ENCODE measurements at places on chromosomes 1 and 21.

DNA sequence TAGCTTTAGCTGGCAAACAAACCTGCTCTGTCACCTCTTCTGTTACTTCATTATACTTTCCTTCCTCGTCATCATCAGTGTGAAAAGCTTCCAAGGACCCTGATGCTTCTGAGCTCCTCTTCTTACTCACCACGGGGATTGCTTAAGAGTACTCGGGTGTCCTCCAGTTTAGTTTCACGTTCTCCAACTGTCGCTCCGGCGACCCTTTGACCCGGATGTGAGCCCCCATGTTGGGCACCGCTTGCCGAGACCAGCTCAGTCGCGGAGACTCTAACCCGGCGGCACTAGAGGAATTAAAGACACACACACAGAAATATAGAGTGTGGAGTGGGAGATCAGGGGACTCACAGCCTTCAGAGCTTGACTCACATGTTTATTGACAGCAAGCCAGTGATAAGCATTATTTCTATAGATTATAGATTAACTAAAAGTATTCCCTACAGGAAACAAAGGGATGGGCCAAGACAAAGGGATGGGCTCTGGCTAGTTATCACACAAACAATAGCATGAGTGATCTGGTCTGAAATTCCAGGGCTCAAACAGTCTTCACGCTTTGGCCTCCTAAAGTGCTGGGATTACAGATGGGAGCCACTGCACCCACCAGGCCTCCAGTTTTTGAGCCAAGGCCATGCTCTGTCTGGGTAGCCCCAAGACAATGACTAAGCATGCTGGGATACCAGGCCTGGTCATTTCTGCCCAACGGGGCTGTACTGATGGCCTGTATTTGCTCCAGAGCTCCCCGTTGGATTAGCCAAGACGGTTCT is 30.1 kb upstream of the ENO1 start:
- no peaks in the 10 kb centered on the region for H3K36me3 ChIP-seq
- H3K27ac ChIP-seq: no peak overlapping the region
- peaks cover 12% of the 10 kb centered on the region for H3K4me1 ChIP-seq
- H3K27me3 ChIP-seq: no peaks in the 10 kb centered on the region

- no peaks in the 10 kb centered on the region for H3K27me3 ChIP-seq
- no peak for DNase-seq
- H3K4me1 ChIP-seq: peaks cover 19% of the 10 kb centered on the region
- peak overlapping the region; percentile 18 for H3K27ac ChIP-seq
- H3K36me3 ChIP-seq: no peaks in the 10 kb centered on the region
- H3K4me3 ChIP-seq: no peak overlapping the region
These were observed 118.2 kb upstream of the HOOK1 start for GRCh38 chr1:59696421-59697115.

DNA sequence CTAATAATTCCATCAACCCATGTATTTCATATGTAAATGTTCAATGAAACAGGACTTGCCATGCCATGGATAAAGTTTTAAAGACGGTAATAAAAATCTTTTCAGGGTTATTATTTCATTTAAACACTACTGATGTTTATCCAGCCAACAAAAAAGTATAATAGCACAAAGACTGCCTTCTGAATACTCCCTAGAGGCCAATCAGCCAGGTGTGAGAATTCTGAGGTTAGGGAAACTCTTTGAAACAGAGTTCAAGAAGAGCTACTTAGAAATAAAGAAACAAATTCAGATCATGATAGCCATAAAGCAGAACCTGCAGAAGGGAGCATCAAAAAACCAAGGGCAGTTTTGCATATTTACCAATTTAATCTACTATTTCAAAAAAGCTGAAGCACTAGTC is 48.7 kb downstream of the AKT3 start:
- no peak overlapping the region for H3K27ac ChIP-seq
- no peak for DNase-seq
- no peaks in the 10 kb centered on the region for H3K4me1 ChIP-seq
- no peaks in the 10 kb centered on the region for H3K27me3 ChIP-seq

- no peak overlapping the region for H3K27ac ChIP-seq
- no peaks in the 10 kb centered on the region for H3K36me3 ChIP-seq
- no peak for DNase-seq
- H3K4me1 ChIP-seq: no peaks in the 10 kb centered on the region
- H3K4me3 ChIP-seq: no peak overlapping the region
These were observed 8.0 kb upstream of the SPOCD1 start for GRCh38 chr1:31823780-31824179.

DNA sequence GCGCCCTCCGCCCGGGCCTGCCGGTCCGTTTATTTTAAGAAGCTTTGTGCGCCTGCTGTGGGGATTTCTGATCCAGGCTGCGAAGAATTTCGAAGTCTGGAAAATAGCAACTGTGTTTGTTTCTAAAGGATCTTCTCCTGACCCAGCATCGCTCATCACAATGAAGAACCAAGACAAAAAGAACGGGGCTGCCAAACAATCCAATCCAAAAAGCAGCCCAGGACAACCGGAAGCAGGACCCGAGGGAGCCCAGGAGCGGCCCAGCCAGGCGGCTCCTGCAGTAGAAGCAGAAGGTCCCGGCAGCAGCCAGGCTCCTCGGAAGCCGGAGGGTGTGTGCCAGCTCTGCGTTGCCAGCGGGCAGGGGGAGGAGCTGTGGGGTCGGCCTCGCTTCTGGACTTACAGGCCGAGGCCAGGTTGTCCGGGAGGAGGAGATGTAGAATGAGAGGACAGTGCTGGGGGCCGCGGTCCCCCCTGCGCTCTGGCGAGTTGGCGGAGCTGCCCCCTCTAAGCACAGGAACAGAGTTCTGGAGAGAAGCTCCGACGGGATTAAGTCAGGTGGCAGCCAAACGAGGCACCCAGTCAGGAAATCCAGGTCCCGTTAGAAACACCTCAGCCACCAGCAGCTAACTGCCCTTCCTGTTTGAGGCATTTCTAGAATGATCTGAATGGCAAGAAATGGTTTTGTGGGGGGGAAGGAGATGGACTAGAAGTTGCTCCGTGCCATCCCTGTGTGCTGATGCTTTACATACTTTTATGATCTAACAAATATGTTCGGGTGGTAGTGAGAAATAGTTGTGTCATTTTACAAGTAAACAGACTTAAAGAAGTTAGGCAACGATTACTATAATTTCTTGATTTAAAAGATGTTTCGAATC is 948 bp downstream of the TXLNA start:
- H3K36me3 ChIP-seq: peaks cover 9% of the 10 kb centered on the region
- DNase-seq: no peak
- H3K27me3 ChIP-seq: no peaks in the 10 kb centered on the region
- peak overlapping the region; percentile 96 for H3K27ac ChIP-seq

GRCh38 chr1:214270097-214270650 is 10.8 kb upstream of the SMYD2 start:
- no peak for DNase-seq
- no peak overlapping the region for H3K4me3 ChIP-seq
- peaks cover 62% of the 10 kb centered on the region for H3K27me3 ChIP-seq
- no peak overlapping the region for H3K27ac ChIP-seq

DNA sequence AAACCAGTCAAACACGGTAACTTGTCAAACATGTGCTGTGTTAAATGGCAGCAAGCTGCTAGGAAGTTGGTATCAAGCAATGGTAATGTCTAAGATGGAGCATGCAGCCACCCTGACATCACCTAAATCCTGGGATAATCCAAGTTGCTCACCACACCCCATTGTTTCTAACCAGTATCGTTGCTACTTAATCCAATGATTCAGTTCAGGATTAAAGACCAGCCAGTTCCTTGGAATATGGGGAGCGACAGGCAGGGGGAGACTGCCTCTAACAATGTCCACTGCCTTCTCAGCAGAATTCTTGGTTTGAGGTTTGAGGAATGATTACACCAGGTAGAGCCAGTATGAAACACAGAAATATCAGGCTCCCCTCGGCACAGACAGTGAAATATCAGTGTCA is 122.1 kb upstream of the IFFO2 start:
- H3K36me3 ChIP-seq: peaks cover 33% of the 10 kb centered on the region
- H3K27ac ChIP-seq: peak overlapping the region; percentile 87
- DNase-seq: no peak
- no peak overlapping the region for H3K4me3 ChIP-seq
- peaks cover 38% of the 10 kb centered on the region for H3K4me1 ChIP-seq
- H3K27me3 ChIP-seq: no peaks in the 10 kb centered on the region

DNA sequence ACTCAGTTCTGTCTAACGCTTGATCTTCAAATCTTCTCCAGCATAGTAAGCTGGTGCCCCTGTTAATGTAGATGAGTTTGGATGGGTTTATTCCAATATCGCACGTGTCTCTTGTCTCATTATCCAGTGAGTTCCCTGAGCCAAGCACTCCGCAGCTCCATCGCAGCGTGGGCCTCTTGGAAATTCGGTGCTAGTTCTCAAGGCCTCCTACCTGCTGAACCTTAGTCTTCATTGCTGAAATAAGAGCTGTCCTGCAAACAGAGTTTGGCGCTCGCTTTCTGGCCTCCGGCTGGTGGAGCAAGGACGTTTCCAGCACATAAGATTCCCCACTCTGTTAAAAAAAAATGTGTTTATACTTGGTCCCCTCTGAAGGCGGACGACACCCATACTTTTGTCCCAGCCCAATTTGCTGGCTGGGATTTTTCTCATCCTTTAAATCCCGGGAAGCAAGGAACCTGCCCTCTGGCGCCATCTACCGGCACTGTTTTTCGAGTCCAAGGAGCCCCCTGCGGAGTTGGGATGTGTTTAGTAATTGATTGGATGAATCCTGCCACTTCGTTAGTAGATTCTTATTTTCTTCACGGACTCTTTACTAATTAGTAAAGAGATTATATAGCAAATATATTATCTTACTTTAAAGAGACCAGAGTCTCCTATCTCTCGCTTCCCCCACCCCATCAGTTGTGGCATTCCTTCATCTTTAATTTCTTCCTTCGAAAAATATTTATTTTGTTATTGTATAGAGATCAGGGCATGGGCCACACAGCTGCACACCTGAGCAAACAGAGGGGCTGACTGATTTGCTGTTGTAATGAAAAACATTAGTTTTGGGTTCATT is 14.7 kb downstream of the JUN start:
- H3K4me3 ChIP-seq: no peak overlapping the region
- H3K36me3 ChIP-seq: no peaks in the 10 kb centered on the region
- H3K27ac ChIP-seq: no peak overlapping the region
- H3K4me1 ChIP-seq: peaks cover 18% of the 10 kb centered on the region
- no peaks in the 10 kb centered on the region for H3K27me3 ChIP-seq

GRCh38 chr1:204837440-204838084 is 33.1 kb upstream of the NFASC start:
- DNase-seq: no peak
- no peaks in the 10 kb centered on the region for H3K36me3 ChIP-seq
- peaks cover 3% of the 10 kb centered on the region for H3K4me1 ChIP-seq
- H3K27ac ChIP-seq: no peak overlapping the region
- peaks cover 8% of the 10 kb centered on the region for H3K27me3 ChIP-seq

GRCh38 chr1:168116327-168116799 is 20.4 kb downstream of the GPR161 start:
- no peak overlapping the region for H3K4me3 ChIP-seq
- peak overlapping the region; percentile 36 for H3K27ac ChIP-seq
- DNase-seq: no peak
- peaks cover 5% of the 10 kb centered on the region for H3K36me3 ChIP-seq
- peaks cover 56% of the 10 kb centered on the region for H3K4me1 ChIP-seq

GRCh38 chr1:222653178-222653827 is 35.4 kb downstream of the MIA3 start:
- H3K27ac ChIP-seq: no peak overlapping the region
- peaks cover 16% of the 10 kb centered on the region for H3K36me3 ChIP-seq
- DNase-seq: no peak
- H3K4me1 ChIP-seq: no peaks in the 10 kb centered on the region

DNA sequence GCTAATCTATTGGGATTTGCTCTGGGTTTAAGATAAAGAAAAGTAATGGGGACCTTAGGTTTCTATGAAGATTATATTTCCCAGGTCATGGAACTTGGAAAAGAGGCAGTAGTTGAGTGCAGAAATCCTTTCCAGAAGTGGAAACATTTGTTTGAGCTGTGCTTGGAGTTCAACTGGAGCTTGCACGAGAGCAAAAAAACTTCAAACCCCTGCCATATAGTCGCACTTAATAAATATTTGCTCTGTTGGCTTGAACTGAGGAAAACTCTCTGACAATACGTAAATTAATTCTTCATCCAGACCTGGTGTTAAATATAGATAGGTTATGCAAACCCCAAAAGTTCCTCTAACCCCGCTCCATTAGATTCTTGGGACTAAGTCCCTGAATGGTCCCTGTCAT is 52.8 kb upstream of the COL24A1 start:
- H3K27me3 ChIP-seq: no peaks in the 10 kb centered on the region
- H3K4me3 ChIP-seq: no peak overlapping the region
- H3K36me3 ChIP-seq: no peaks in the 10 kb centered on the region
- no peak for DNase-seq
- H3K4me1 ChIP-seq: no peaks in the 10 kb centered on the region

DNA sequence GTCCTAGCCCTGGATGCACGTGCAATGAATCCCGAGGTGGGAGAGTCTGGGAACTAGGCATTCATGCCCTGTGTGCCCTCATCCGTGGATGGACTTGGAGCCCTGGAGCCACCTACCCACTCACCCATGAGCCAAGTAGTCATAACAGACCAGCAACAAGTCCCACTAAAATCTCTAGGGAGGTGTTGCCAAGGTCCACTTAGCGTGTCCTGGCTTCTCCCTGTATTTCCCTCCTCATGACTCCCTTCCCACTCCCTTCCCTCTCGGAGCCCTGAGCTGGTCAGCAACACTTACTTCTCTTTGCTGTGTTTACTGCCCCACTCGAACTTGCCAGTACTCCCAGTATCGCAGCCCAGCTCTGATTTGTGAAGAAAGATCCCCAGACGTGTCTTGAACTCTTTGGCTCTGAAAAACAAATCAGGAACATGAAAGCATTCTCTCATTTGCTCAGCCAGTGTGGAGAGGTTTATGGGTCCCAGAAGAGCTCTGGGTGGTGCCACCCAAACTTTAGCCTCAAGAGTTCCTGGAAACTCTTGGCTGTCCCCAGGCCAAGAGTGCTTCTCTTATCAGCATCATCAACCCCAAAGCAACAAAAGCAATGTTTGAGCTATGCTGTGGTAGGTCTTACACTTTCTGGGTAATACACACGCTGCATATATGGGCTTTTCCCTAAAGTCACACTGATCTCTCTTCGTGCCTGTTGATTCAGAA is 1.1 kb downstream of the RGS16 start:
- H3K4me3 ChIP-seq: no peak overlapping the region
- no peaks in the 10 kb centered on the region for H3K27me3 ChIP-seq
- peak overlapping the region; percentile 2 for H3K27ac ChIP-seq
- peaks cover 4% of the 10 kb centered on the region for H3K4me1 ChIP-seq

All from esophagus squamous epithelium (tissue), 5 donors.